Right renal cortex interstitium (tissue), 3 donors: ENCODE measurements at places on chromosomes 7 and 10. TPM values are rescaled to one million over a fixed set of nuclear protein-coding genes. Genes with fewer than 3 reads are reported as not detected.
A peak's percentile ranks its signal among the peaks of the same experiment; 100 is the strongest.

STN1 gene
- 24.6 TPM for polyA plus RNA-seq

ZNF425 gene
- 7.9 TPM for polyA plus RNA-seq

DNA sequence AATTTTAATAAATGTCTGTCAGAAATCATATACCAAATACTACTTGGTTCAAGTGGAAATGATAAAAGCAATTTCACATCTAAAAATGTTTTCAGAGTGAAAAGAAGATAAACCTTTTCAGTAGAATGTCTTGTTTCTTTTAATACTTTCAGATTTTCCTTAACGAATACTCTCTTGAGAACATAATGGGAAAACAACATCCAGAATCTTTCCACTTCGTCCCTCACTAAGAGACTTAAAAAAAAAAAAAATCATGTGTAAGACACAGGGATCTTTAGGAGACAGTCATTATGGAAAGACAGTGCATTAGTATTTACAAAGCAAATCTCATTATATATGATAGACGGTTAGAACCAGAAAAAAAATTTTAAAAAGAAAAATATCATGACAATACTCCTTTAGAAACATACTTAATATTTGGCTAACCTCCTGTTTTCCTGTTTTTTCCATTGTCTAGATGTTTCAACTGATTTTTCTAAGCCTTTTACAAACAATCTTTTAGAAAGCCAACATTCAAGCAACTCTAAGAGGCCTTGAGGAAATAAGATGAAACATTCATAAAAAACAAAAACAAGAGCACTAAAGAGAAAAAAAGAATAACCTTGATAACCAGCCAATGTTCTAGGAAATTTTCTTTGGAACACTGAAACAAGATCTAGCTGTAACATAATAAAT lies 339.9 kb upstream of the LRRN3 start:
- no peak for DNase-seq

PDLIM1 gene
- 89.0 TPM for polyA plus RNA-seq

GRCh38 chr7:128937647-128938543 lies at the start of gene IRF5:
Gene IRF5 (plus strand): TSS chr7:128937927. CDS start chr7:128942082, 4,155 bp downstream.
- no peak for DNase-seq

- DNase-seq: no peak
Observed at GRCh38 chr7:131773413-131773812, 217.0 kb upstream of the PODXL start.

- DNase-seq: no peak
Observed at GRCh38 chr10:97481071-97481470, 17.2 kb downstream of the MMS19 start.

GRCh38 chr10:25747084-25747483 lies 186.9 kb upstream of the MYO3A start:
- no peak for DNase-seq

IL6 gene
- not detected for polyA plus RNA-seq

PCLO gene
- 7.6 TPM for polyA plus RNA-seq

TLX1 gene
- not detected for polyA plus RNA-seq

FAM237B gene
- 0.37 TPM for polyA plus RNA-seq

POLR2J2 gene
- polyA plus RNA-seq: 0.97 TPM

DNA sequence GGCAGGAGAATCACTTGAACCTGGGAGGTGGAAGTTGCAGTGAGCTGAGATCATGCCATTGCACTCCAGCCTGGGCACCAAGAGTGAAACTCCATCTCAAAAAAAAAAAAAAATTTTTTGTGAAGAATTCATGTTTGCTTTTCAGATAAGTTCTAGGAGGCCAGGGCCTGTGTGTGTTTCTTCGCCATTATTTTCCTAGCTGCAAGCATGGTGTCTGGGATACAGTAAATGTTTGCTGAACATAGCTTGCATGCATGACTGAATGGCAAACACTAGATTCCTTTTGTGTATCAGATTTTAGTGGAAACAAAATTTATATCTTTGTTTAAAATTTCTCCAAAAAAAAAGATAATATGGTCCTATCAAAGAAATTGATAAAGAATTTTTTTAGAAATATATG lies 9.7 kb upstream of the MACC1 start:
- no peak for DNase-seq

SPDYE11 gene
- polyA plus RNA-seq: 0.25 TPM

- no peak for DNase-seq
Observed at GRCh38 chr7:22156205-22156604, 200.7 kb downstream of the RAPGEF5 start.

GRCh38 chr7:30144657-30145306 lies 10.0 kb downstream of the MTURN start:
- DNase-seq: no peak

DNA sequence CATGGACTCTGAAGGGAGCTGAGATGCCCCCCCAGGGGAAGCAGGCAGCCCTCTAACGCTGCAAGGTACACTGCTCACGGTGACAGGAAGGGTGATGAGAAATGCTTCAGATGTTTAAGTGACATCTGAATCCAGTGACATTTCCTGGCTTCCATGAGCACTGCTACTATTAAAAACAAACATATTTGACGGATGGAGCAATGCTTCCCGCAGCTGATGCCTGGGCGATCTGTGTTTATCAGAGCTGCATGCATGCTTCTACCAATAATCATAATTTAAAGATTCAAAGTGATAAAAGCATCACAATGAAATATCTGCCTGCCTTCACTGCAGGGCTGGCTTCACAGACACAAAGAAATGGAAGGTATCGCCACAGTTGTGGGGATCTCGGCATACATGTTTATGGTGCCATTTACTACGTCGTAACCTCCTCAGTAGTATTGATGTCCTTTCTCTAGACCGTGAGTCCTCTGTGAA lies 66.1 kb upstream of the AOAH start:
- no peak for DNase-seq

GRCh38 chr7:45100761-45101480 lies 10.6 kb downstream of the TBRG4 start:
- no peak for DNase-seq

DNA sequence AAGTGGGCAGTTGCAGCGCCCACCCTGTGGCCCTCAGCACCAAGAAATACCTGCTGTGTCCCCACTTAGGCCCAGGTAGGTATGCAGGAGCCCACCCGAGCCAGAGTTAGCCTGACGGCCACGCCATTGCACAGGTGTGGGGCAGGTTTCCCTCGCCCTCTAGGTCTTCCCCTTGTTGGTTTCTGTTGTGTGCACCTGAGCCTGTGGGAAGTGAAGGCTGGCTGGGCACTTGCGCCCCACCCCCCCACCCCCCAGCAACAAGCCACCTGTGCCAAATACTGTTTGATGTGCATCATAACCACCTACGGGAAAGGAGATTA lies at the start of gene CCDC201:
TSS of gene CCDC201 (minus strand) at position 48 of the 320 bp plus-strand sequence. CDS start 75 bp downstream, outside the sequence.
- DNase-seq: no peak

DNA sequence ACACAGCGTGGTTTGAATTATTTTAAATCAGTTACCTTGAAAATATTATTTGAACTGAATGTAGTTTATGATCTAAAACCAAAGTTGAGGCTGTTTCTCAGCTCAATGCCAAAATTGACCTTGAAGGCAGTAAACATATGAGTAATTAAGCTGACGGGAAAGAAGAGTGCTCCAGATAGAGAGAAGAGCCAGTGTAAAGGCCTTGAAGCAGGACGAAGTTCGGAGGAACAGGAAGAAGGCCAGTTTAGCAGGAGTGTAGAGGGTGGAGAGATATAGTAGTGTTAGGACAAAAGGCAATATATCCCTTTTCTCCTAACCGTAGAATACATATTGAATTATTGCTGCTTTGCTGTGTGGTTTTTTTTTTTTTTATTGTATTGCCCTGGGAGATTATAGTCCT lies 63.2 kb downstream of the CYP51A1 start:
- DNase-seq: no peak

GRIFIN gene
- not detected for polyA plus RNA-seq

GRCh38 chr10:5812283-5813090 lies 747 bp downstream of the GDI2 start:
- peak; percentile 37 for DNase-seq

DNA sequence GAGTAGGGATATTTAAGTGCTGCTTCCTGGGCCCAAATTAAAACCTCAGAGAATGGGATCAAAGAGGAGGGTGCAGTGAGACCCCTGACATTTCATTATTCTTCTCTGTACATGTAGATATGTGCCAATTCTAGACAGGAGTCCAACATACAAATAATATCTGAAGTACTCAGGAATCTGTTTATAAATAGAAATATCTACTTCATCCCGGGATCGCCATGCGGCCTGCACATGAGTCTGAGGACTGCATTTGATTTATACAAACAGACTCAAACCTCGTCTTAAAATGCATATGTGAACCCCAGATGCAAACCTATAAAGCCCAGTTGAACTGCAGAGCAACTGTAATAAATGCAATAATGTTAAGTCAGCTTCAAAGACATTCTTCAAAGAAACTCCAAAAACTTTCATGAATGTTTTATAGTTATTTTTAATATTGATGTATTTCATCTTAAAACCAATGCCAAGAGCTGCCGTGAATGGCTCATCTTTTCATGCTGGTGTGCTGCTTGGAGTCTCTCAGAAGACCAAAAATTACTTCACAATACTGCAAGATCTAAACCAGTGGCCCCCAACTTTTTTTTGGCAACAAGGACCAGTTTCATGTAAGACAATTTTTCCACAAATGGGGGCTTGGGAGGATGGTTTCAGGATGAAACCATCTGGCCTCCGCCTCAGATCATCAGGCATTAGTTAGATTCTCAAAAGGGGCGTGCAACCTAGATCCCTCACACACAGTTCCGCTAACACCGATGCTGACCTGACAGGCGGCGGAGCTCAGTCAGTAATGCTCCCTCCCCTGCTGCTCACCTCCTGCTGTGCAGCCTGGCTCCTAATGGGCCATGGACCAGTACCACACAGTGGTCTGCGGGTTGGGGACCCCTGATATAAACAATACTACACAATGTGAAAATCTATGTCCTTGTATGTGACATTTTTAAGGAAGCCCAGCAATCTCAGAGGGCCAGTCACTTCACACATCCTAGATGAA lies 166.9 kb downstream of the PARD3 start:
- DNase-seq: no peak
